Suprapubic skin (tissue), 4 donors: ENCODE measurements at places on chromosomes 4 and X.

- H3K27ac ChIP-seq: no peak overlapping the region
- H3K4me1 ChIP-seq: no peaks in the 10 kb centered on the region
- no peaks in the 10 kb centered on the region for H3K27me3 ChIP-seq
- no peaks in the 10 kb centered on the region for H3K36me3 ChIP-seq
- no peak overlapping the region for H3K4me3 ChIP-seq
- no peak for DNase-seq
Measured at GRCh38 chrX:45630078-45630477, 429.4 kb upstream of the DIPK2B start.

- H3K4me1 ChIP-seq: no peaks in the 10 kb centered on the region
- DNase-seq: no peak
- no peak overlapping the region for H3K27ac ChIP-seq
- no peaks in the 10 kb centered on the region for H3K27me3 ChIP-seq
- no peaks in the 10 kb centered on the region for H3K36me3 ChIP-seq
Measured at GRCh38 chr4:17762726-17763125, 18.7 kb downstream of the FAM184B start.

GRCh38 chrX:68895341-68895755 is 66.5 kb downstream of the EFNB1 start:
- H3K27ac ChIP-seq: peak overlapping the region; percentile 79
- peaks cover 28% of the 10 kb centered on the region for H3K4me1 ChIP-seq
- H3K36me3 ChIP-seq: no peaks in the 10 kb centered on the region
- peak overlapping the region; percentile 24 for H3K4me3 ChIP-seq
- DNase-seq: no peak
- no peaks in the 10 kb centered on the region for H3K27me3 ChIP-seq

- H3K4me1 ChIP-seq: peaks cover 10% of the 10 kb centered on the region
- no peak for DNase-seq
- H3K4me3 ChIP-seq: no peak overlapping the region
- peaks cover 15% of the 10 kb centered on the region for H3K36me3 ChIP-seq
- H3K27ac ChIP-seq: no peak overlapping the region
Measured at GRCh38 chr4:16205298-16206164, 20.7 kb downstream of the TAPT1 start.

DNA sequence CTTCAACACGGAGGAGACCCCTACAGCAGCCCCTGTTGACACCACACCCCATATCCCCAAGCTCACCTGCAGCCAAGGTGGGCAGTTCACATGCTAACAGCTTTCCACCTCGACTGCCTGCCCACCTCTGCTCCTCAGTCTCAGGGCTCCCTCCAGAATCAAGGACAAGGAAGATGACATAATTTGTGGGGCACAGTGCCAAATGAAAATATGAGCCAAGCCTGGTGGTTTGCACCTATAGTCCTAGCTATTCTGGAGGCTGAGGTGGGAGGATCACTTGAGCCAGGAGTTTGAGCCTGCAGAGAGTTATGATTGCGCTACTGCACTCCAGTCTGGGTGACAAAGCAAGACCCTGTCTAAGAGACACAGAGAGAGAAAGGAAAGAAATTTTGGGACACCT is 516.3 kb downstream of the BCOR start:
- H3K4me3 ChIP-seq: no peak overlapping the region
- no peaks in the 10 kb centered on the region for H3K4me1 ChIP-seq
- DNase-seq: no peak
- H3K27me3 ChIP-seq: no peaks in the 10 kb centered on the region
- H3K27ac ChIP-seq: no peak overlapping the region
- H3K36me3 ChIP-seq: no peaks in the 10 kb centered on the region

DNA sequence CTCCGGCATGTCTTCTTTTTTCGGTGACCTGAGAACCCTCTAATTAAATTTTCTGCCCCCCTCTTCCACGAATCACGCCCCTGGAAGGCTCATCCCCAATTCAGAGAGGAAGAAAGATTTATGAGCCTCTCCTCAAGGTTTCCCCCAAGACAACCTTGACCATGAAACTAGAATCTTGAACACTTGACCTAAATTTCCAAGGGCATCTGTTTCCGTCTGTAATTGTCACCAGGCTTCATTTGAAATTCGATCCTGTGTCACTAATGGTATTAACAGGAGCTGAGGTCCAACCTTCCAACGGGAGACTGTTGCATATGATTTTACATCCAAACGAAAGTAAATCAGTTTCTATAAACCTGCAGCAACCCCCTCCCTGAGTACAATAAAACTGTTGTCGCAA is 139.9 kb upstream of the ZIC3 start:
- H3K27me3 ChIP-seq: peaks cover 84% of the 10 kb centered on the region
- H3K36me3 ChIP-seq: no peaks in the 10 kb centered on the region
- no peak overlapping the region for H3K27ac ChIP-seq

- no peaks in the 10 kb centered on the region for H3K36me3 ChIP-seq
- peaks cover 94% of the 10 kb centered on the region for H3K27me3 ChIP-seq
- H3K4me1 ChIP-seq: peaks cover 86% of the 10 kb centered on the region
- DNase-seq: no peak
- peak overlapping the region; percentile 70 for H3K27ac ChIP-seq
- peak overlapping the region; percentile 54 for H3K4me3 ChIP-seq
Measured at GRCh38 chr4:54228546-54228945, 547 bp upstream of the PDGFRA start.

DNA sequence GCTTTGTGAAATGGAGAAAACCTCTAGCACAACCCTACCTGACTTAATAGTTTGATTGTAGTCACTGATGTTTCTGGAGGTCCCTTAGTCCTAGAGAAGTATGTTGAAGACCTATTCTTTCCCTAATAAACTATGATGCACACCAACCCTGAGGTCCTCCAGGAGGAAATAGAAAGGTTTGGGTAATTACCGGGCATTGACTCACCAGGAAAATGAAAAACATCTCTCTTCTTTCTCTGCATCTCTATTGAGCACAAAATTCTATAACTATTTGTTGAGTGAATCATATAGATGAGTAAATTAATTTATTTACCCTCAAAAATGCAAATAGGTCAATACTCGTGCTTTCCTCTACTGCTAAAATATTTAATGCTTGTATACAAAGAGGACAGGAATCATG is 582.4 kb upstream of the FAM241A start:
- no peaks in the 10 kb centered on the region for H3K36me3 ChIP-seq
- H3K27ac ChIP-seq: no peak overlapping the region
- no peaks in the 10 kb centered on the region for H3K27me3 ChIP-seq
- H3K4me1 ChIP-seq: no peaks in the 10 kb centered on the region
- H3K4me3 ChIP-seq: no peak overlapping the region
- DNase-seq: no peak

- H3K4me3 ChIP-seq: no peak overlapping the region
- no peak for DNase-seq
- no peaks in the 10 kb centered on the region for H3K36me3 ChIP-seq
Measured at GRCh38 chr4:114229706-114230105, 250.3 kb upstream of the ARSJ start.

DNA sequence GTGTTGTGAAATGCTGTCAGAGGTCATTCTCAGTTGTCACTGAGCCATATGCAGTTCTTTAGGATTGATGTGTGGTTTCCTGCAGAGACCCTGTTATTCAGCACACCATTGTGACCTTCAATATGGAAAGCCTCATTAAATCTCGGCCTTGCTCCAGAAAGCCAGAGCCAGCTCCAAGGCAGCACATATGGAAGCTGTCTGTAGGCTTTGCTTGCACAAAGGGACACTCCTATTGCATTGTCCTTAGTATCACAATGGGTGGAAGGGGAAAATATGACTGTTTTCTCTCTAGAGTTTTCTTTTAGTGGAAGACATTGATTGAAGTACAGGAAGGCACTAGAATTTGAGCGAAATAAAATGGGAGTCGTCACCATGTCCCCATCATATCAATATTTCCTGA is 179.0 kb downstream of the CEP135 start:
- H3K4me1 ChIP-seq: no peaks in the 10 kb centered on the region
- DNase-seq: no peak
- H3K27ac ChIP-seq: no peak overlapping the region
- no peaks in the 10 kb centered on the region for H3K27me3 ChIP-seq
- no peaks in the 10 kb centered on the region for H3K36me3 ChIP-seq

DNA sequence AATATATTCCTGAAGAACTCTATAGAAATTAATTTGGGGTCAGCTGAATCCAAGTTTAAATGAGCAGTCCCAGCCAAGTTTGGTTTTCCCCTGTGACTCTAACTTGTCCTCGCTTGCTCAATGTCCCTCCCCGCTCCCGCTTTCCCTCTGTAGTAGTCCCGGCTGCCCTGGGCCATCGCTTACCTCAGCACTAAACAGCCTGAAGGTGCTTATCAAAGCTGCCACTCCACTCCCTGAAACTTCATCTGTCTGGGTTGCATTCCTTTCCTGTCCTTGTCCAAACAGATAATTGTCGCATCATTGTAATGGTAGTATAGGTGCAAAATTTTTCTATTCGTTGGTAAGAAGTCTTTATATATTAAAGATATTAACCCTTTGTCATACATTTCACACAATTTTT is 12.8 kb downstream of the SLC25A43 start:
- H3K4me3 ChIP-seq: no peak overlapping the region
- no peak for DNase-seq
- H3K4me1 ChIP-seq: peaks cover 3% of the 10 kb centered on the region
- peaks cover 2% of the 10 kb centered on the region for H3K36me3 ChIP-seq
- H3K27ac ChIP-seq: no peak overlapping the region
- no peaks in the 10 kb centered on the region for H3K27me3 ChIP-seq

DNA sequence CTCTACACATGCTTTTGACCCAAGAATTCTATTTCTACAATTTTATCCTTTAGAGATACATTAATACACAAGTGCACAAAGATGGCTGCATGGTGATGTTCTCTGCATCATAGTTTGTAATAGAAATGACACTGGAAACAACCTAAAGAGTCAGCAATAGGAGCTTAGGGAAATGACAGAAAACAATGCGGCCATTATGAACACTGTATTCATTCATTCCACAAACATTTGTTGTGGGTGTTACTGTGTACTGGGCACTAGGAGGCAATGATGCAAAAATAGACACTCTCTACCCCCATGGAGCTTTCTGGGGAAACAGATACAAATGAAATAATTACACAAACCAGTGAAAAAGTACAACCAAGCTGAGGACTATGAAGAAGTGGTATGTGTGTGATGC is 32.0 kb downstream of the IDS start:
- H3K4me1 ChIP-seq: no peaks in the 10 kb centered on the region
- H3K27ac ChIP-seq: no peak overlapping the region
- H3K27me3 ChIP-seq: no peaks in the 10 kb centered on the region
- no peak overlapping the region for H3K4me3 ChIP-seq
- no peak for DNase-seq
- H3K36me3 ChIP-seq: no peaks in the 10 kb centered on the region

DNA sequence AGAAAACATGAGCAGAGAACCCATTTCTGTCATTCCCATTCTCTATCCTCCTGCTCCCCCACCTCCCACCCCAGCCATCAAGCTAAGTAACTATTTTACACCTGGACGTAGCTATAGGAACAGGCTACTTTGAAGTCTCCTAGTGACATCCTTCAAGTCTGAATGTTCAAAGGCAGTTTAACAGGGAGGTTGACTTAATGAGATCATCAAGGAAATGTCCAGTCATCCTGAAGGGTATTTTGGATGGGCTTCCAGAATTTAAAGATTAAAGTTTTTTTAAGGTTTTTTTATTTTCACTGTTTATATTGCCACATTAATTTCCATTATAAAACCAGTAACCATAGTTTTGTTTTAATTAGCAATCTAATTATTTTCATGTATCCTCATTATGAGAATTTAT is 41.1 kb downstream of the HPF1 start:
- no peak for DNase-seq
- H3K4me3 ChIP-seq: no peak overlapping the region
- H3K4me1 ChIP-seq: no peaks in the 10 kb centered on the region
- H3K27ac ChIP-seq: no peak overlapping the region
- H3K27me3 ChIP-seq: no peaks in the 10 kb centered on the region

DNA sequence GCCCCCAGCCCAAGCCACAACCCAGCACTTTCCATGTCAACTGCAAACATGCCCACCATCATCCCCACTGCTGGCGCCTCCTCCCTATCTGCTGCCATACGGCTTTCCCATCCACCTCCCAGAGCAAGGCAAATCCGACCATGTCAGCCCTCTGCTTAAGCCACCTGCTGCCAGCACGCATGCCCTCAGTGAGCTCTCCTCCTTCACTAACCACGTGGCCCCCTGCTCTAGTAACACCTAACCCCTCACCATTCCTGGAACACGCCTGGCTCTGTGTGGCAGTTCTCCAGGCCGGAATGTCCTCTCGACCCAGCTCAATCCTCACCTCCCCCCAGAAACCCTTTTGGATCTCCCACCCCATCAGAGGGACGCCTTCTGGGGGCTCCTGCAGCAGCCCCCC is 17.4 kb downstream of the BCAP31 start:
- peaks cover 11% of the 10 kb centered on the region for H3K36me3 ChIP-seq
- no peak overlapping the region for H3K4me3 ChIP-seq
- no peak overlapping the region for H3K27ac ChIP-seq
- no peaks in the 10 kb centered on the region for H3K27me3 ChIP-seq

DNA sequence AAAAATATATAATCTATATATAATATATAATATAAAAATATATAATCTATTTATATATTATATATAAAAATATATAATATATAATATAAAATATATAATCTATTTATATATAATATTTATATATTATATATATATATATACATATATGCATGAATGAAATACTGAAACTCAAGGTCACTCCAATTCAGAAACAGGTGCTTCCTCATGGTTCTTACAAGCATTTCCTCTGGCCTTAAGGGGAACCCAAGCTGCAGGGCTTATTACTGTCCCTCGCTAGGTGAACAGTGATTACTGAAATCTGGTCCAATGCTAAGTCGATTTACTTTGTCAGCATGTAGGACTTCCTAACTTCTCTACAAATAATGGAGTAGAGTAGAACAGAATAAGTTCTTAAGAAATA is 174.3 kb downstream of the GPM6A start:
- H3K36me3 ChIP-seq: no peaks in the 10 kb centered on the region
- DNase-seq: no peak
- H3K27me3 ChIP-seq: no peaks in the 10 kb centered on the region
- H3K27ac ChIP-seq: no peak overlapping the region

- no peaks in the 10 kb centered on the region for H3K36me3 ChIP-seq
- no peak overlapping the region for H3K4me3 ChIP-seq
- no peak overlapping the region for H3K27ac ChIP-seq
- no peaks in the 10 kb centered on the region for H3K4me1 ChIP-seq
- no peak for DNase-seq
Measured at GRCh38 chrX:29880977-29881376, 334.4 kb upstream of the MAGEB2 start.
